ENCODE measurements at places on chromosomes 11 and 22.
A peak's percentile ranks its signal among the peaks of the same experiment; 100 is the strongest.

DNA sequence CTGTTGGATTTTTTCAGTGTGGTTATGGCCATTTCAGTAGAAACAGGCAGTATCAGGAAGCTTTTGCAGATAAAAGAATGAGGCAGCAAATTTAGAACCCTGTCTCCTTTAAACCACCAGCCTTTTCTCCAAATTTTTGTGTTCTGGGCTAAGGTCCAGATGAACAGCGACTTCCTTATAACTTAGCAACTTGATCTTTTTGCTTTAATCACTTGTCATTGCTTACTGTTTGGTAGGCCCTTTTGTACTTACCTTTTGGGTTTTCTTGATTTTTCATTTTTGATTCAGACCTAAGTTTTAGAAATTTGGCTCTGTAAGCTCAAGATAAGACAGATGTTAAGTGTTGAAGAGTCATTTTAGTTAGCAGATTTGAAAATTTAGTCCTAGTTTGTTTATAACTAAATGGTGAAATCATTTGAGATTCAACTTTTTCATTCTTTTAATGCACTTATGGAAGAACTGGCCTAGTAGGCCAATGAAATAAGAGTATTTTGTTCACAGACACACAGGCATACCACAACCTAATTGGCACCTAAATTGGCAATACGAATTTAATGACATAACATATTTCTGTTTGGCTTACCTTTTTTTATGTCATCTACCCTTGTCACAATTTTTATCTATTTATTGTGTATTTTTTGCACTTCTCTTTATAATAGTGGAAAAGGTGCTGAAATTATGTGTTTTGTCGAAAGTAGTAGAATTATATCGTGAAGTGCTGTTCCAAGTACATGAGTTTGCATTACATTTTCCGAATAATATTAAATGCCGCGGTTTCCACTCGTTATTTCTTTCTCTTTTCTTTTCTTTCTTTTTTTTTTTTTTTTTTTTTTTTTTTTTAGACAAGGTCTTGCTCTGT is 2.1 kb downstream of the RTN3 start:
- no peak for DNase-seq

DNA sequence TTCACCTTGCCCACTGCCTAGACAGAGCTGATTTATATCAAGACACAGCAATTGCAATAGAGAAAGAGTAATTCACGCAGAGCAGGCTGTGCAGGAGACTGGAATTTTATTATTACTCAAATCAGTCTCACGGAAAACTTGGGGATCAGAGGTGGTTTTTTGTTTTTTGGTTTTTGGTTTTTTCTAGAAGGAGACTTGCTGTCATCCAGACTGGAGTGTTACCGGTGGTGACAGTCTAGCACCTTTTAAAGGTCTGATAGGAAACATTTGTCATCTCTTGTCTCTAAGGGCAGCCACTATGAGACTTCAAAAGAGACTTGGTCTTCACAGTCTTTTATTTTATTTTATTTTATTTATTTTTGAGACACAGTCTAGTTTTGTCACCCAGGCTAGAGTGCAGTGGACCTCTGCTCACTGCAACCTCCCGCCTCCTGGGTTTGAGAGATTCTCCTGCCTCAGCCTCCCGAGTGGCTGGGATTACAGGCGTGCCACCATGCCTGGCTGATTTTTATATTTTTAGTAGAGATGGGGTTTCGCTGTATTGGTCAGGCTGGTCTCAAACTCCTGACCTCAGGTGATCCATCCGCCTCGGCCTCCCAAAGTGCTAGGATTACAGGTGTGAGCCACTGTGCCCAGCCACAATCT is 19.1 kb downstream of the APOBEC3H start:
- DNase-seq: no peak

DNA sequence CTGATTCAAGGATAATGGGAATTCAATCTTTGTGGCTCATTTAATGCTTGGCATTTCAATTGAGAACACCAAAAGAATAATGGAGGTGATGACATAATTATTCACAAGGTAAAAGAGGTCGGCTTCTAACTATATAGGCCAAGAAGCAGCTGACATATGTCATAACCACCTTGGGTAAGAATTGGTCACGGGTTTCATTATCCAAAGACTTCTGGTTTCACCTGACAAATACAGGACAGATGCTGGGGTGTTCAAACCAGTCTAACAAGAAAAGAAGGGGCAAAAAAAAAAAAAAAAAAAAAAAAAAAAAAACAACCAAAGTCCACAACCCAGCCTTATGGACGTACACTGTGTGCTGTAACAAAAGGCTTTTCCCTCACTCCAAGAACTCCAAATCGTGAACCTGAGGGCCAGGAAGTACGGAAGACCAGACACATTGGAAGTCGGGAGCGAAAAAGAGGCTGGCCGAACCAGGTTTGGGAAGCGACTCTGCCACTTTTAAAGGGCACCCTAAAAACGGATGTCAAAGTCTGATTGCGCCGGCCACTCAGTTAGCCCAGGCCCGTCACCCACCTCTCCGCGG is 385 bp downstream of the HARBI1 start:
- DNase-seq: no peak

DNA sequence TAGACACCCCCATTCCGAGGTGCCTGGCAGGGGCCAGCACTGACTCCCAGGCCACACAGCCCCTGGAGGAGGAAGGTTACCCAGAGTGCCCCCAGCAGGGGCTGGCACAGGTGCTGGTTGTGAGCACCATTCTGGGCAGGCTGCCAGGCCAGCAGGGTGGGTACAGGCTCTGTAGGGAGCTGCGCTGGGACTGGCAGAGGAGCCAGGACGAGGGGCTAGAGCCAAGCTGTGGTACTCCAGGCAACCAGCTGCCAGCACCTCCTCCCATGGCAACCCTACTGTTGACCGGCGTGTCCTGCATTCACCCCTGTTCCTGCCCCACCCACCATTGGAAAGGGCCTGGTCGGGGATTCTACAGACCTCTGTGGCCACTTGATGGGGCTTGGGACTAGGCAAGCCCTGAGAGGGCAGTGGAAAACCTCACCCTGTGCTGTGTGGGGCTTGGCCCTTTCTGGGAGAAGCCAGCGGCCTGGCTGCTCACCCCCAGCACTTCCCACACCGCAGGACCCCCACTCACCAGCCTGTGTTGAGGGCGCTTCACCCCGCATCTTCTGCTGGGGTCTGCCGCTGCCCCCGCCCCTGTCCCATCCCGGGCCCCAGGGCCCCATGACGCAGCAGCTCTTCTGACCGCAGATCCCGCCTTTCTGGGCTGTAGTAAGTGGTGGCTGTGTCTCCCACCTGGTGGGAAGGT is 1.9 kb downstream of the CLDN5 start:
- DNase-seq: no peak

GRCh38 chr11:47918882-47919495 is 61.4 kb upstream of the PTPRJ start:
- no peak for DNase-seq

GRCh38 chr22:32411829-32412592 is at the start of gene RTCB:
TSS of gene RTCB (minus strand) at chr22:32412247. CDS start at chr22:32412156, 91 bp downstream.
- DNase-seq: peak; percentile 95

- DNase-seq: no peak
These were observed 13.0 kb upstream of the GLYATL1 start for GRCh38 chr11:58926251-58926650.

DNA sequence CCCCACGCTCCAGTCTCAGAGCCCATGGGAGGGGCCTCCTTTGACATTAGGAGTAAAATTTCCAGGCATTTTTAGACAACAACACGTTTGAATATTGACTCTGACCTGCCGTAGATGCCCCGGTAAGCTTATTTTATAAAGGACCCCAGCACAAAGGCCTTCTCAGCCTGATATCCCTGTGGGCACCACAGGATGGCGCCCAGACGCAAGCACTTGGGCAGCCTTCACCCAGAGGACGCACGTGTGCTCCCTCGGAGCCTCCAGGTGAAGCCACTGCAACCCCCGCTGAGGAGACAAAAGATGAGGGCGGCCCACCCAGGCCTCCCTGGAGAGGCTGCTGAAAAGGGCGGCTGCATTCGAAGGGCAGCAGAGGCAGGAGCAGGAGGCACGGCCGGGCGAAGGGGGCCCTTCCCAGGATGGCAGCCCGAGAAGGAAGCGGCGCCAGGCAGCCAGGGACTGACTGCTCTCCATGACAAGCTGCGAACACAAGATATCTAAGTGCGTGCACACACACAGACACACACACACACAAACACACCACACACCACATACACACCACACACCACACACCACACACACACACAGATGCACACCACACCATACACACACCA is 15.2 kb upstream of the TH start:
- no peak for DNase-seq

DNA sequence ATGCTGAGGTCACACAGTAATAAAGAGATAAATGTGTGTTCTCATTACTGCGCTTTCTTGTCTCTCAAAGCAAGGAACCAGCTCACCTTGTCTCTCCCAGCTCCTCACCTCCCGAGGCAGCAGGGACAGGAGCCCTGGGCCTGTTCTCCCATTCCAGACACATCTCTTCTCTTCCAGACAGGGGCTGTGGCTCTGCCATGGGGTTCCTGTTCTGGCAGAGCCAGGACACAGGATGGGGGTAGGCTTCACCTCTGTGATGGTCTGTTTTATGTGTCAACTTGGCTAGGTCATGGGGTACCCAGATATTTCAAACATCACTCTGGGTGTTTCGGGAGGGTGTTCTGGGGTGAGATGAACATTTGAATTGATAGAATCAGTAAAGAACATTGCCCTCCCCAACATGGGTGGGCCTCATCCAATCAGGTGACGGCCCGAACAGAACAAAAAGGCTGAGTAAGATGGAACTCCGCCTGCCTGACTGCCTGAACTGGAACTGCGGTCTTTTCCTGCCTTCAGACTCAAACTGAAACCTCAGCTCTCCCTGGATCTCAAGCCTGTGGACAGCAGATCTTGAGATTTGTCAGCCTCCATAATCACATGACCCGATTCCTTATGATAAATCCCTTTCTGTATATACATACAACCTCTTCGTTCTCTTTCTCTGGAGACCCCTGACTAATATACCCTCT is 2.0 kb upstream of the VSIG10L2 start:
- peak; percentile 3 for DNase-seq

DNA sequence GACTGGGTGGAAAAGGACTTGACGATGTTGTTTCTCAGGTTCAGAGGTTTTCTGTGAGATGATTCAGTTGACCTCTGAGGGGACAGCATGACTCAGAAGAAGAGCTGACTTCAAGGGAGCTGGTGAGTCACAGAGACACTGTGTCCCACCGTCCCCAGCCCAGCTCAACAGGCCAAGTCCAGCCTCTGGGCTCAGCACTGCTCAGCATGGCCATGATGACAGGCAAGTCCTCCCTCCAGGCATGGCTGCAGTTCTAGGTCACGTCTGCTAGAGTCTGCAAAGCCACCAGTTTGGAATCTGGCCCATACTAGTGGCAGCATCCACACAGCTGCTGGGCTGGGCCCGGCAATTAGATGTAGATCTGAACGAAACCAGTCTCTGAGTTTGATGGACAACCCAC is 12.9 kb downstream of the TRIM29 start:
- DNase-seq: no peak

DNA sequence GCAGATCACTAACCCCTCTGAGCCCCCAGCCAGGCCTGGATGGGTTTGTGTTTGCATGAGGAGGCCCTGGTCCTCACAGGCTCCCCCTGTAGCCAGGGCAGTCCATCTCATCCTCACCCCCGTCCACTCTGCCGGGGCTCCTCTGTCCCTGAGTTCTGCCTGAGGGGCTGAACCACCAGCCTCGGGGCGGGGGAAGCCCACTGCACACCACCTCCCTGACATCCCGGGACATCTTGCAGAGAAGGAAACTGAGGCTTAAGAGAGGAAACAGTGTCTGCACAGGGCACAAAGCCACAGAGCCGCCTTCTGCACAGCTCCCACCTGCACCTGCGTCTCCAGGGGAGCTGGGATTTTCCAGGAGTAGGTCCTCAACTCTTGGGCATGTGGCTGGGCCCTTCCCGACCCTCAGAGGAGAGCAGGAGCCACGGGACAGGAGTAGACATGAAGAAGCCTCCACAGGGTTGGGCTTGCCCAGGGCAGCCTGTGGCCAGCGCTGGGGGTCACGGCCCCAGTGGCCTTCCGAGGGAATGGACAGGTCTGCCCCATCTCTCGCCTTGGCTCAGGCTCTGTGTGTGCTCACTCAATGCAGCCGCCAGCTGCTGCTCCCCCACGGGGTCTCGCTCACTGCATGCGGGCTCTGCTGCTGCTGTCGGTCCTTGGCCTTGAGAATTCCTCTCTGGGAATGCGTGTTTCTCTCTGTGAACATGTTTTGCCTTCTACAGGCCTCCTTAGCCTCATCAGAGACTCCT is 45.4 kb upstream of the CCDC188 start:
- peak; percentile 81 for DNase-seq

DNA sequence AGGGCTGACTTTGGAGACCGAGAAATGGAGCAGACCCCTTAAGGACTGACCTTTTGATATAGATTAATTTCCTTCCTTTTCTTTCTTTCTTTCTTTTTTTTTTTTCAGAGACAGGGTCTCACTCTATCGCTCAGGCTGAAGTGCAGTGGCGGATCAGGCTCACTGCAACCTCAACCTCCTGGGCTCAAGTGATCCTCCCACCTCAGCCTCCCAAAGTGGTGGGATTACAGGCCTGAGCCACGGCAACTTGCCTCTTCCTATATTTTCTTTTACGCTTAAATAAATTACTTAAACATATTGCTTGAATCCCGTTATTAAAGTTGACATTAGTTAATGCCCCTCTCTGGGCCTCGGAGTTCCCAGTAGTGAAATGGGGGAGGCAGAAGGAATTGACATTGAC is 350 bp upstream of the KCTD14 start:
- no peak for DNase-seq

DNA sequence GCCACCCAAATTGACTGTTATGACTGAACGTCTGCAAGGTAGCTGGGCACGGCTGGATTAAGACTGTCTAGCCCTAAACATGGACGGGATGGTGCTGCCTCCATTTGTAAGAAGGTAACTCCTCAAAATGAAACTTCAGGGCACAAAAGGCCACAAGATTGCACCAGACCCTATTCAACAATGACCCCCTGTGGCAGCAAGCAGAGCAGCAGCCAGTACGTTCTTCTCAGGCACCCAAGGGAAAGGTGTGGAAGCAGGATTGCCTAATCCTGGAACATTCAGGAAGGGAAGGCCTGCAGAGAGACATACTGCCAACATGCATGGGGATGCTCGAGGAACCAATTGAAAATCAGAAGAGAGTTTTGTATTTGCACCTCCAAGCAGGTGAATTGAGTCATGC is 4.5 kb upstream of the TBX10 start:
- no peak for DNase-seq

DNA sequence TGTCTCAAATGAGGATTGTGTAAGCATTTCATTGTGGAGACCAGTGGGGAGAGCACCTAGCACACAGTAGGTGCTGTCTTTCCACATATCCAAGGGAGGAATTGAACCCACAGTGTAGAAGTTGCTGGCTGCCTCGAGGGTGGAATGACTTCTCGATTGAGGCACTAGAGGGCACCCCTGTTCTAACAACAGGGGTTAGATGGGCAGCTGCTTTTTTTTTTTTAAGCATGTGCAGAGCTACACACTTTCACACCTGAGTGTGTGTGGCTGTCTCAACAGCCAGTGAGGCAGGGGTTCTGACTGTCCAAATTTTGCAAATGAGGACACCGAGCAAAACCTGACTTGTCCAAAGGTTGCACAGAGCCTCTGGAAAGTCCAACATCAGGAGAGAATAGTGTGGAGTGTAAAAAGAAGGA is 118.2 kb upstream of the CRYBB3 start:
- DNase-seq: no peak

GRCh38 chr11:66970371-66970806 is 4.7 kb upstream of the C11orf86 start:
- DNase-seq: no peak
